Activated CD4-positive, alpha-beta T cell treated with anti-CD3 and anti-CD28 coated beads, Interleukin-2, amount 50 U/mL, for 24 hours (primary cell): ENCODE measurements at places on chromosomes 2 and 18.

DNA sequence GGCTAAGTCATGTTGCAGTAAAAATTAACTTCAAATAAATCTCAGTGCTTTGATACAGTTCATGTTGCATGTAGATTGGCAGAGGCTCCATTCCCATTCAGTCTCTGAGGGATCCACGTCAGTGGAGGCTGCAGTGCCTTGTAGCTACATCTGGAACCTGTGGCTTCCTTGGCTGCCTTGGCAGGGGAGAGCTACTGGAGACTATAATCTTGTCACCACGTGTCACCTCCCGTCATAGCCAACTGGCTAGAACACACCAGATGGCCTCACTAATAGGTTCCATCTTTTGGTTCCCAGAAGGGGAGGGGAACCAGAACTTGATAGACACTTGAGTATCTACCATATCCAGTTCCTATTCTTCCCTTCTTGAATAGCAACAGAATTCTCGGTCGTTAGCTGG, 28.4 kb downstream of the E2F6 start:
- DNase-seq, result no peak

DNA sequence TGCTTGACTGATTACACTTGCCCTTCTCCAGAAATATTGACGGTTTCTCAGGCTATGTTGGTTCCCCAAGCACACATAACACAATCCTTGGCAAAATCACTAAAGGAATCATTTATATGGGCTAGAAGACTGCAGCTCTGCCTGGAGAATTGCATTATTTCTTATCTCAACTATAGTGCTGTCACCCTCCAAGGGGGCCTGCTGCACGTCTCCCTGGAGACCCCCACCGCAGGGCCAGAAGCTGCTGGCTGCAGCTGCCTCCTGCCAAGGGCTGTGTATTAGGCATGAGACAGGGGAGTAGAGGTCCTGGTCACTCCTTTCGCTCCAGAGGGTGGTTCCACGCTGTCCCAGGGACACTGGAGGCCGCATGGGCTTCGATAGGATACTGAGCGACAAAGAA, 76.6 kb downstream of the LRRC30 start:
- DNase-seq, result no peak

DNA sequence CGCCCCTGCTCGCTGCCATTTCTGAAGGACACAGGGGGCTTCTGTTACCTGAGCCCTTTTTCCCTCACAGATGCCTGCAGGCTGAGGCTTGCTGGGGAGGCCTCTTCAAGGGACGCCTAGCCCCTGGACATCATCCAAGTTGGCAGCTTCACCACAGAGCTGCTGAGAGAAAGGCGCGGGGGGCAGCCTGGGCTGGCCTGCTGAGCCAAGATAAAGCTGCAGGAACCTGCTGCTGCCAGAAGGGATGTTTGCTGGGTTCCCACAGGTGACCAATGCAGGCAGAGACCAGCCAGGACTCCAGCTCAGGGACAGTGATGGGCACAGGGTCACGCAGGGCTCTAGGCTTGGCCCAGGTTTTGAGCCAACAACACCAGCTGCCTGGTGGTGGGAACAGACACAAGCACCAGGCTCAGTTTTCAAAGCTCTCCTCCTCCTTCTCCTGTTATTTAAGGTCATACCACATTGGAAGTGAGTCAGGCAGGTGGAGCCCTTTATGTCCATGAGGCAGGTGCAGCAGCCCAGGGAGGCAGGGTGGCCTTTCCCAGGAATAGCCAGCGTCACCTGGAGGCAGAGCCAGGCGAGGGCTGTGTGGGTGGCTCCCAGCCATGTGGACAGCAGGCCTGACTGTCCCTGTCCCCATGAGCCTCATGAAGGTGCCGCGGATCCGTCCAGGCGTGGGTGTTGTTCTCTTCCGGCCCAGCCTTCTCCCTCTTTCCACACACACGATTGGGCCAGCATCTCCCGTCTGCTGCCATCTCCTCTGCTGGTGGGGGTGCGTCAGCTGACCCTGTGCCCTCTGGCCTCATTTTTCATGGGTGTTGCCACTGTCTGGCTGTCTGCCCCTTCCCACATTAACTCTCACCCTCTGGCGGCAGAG, 515.5 kb upstream of the MYT1L start:
- DNase-seq, result no peak

DNA sequence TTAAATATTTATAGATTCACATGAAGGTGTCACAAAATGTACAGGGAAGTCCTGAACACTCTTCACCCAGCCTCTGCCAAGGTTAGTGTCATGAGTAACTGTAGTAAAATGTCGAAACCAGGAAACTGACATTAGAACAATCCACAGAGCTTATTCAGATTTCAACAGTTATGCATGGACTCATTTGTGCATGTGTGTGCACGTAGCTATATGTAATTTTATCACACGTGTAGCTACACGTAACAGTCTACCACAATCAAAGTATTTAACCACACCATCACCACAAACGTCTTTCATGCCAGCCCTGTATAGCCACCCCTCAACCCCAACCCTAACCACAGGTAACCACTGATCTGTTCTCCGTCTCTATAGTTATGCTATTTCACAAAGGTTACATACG, 211.7 kb upstream of the REV1 start:
- no peak for DNase-seq

DNA sequence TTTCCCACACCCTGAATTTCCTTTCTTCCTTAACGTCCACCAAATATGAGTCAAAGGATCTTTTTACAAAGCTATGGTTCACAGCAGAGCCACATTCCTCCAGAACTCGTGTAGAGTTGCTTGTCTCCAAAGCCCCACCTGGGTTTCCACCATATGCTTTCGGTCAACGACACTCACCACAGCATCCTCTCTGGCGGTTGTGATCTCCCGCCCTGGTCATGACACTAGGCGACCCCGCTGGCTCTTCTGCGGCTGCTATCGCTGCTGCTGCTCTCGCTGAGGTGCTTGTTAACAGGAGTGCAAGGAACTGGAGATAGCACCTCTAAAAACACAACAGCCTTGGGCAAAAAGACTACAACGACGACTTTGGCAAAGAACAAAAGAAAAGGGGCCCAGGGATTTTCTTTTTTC, 340 bp downstream of the SLC40A1 start:
- peak; percentile 10 for DNase-seq

- DNase-seq, result no peak
These were observed 158.9 kb downstream of the SEPTIN10 start for GRCh38 chr2:109454765-109455394.

- no peak for DNase-seq
These were observed 53.6 kb downstream of the HK2 start for GRCh38 chr2:74887445-74887951.

DNA sequence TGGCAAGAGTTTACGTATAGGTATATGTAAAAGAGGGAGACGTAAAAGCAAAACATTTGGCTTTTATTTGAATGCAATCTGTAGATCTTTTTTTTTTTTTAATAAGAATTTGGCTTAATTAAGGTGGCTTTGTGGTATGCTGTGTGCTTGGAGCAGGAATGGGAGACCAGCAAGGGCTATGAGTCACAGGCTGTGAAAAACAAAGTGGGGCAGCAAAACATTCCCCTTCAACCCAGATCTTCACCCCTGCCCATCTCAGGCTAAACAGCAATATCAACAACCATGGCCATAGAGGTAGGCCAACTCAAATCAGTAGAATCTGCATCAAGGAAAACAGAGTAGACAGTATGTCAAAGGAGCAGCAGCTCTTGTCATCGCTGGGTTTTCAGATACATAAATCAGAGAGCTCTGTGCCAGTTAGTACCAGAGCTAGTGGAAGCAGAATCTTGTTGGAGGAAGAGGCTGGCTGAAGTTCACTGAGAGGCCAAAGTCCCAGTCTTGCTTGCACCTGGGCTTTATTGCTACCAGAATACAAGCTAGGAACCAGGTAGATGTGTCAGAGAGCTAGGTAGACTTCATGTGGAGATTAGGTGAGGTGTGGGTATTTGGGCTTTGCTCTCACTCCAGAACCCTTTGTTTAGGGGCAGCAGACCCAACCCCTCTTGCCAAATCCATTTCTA, 191.5 kb upstream of the FANCL start:
- DNase-seq, result no peak

DNA sequence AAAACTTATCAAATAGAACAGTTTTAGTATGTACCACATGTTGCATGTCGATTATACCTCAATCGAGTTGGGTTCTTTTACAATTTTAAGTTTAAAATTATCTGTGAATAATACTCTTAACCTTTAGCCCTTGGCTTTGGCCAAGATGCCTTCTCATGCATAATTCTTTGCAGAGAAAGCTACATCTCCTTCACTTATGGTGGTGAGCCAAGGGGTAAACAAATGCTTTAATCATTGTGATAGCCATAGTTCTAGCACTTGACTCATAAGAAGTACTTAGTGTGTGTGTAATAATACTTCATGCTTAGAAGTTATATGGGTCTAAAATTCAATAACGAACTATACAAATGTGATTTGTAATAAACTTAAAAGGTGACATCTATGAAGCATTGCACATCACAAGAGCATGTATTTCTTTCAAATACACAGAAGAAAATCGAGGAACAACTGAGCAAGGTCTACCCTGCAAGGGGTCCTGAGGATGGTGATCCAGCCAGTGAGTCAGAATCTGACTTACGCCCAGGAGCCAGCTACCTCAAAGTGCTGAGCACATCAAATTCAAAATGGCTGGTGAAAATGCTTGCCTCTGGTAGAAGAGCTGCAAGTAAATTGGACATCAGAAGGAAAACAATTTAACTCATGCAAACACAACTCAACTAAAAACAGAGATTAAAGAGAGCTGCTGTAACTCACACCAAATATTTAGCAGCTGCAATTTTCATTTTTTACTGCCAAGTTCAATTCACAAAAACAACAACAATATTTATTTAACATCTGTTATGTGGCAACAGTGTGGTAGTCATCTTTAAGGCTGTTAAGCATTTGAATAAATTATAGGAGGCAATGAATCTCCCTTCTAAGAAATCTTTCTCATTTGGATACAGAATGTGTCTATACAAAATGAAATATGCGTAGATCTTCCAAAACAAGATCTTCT, 23.8 kb upstream of the TTC39C start:
- no peak for DNase-seq

DNA sequence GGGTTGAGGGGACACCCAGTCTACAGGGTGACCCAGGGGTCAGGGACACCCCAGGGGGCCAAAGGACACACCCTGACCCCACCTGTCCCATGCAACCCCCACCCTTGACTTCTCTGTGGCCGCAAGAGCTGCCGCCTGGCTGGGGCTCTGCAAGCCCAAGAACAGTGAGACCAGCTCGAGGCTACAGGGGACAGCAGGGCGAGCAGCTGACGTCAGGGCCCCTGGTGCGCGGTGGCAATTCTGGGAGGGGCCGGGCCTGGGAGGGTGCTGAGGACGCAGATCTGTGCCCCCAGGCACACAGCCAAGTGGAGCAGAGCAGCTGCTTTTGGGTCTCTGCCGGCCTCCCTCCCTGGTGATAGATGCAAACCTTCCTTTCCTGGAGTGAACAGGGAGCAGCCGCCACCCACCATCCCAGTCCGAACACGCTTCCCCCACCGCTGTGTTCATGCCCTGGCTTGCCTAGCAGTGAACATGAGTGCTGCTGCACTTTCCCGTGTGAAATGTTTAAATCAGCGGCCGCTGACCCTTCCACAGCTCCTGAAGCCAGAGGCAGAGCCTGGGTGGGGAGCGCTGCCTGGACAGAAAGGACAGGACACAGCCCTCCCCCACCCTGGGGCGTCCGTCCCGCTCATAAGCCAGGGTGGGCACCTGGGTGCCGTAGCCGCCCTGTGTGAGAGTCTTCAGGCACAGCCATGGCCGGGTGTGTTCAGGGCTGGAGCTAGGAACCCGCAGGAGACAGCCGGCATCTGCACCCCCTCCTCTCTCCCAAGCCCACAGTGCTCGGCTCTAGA, 46.9 kb downstream of the SLC66A2 start:
- DNase-seq, result no peak

DNA sequence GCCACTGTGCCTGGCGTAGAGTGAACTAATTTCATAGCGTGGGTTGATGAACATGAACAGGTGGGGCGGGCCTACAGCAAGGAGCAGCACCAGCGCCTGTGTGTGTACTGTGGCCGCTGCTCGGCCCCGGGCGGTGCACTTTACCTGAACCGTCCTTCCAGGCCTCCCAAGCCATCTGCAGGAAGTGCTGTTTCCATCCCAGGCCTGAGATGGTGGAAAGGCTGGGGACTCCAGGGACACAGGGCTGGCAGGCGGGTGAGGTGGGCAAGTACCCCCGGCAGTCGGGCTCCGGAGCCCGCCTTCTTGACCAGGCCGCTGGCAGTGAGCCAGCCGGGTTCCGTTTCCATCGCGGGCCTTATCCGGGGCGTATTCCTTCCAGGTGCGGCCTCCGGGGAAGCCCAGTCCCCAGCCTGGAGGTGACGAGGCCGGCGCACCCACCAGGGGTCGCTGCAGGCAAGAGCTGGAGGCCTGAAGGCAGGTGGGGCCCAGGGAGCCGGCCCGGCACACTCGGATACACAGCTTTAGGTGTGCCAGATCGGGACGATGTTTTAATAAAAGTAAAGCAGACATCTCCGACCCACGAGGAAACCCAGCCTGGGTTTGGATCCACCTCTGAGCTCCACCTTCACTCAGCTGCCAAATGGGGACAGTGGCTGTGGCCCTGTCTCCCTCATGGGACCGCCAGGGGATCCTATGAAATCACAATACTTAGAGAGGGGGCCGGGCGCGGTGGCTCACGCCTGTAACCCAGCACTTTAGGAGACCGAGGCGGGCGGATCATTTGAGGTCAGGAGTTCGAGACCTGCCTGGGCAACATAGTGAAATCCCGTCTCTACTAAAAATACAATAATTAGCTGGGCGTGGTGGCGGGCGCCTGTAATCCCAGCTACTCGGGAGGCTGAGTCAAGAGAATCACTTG, 22.7 kb upstream of the PDIA6 start:
- peak; percentile 67 for DNase-seq

- DNase-seq, result no peak
These were observed 388.3 kb downstream of the TNS1 start for GRCh38 chr2:217614498-217614897.

GRCh38 chr18:79928563-79928960, 22.9 kb downstream of the SLC66A2 start:
- DNase-seq, result no peak

GRCh38 chr2:43220229-43220751, 6.1 kb downstream of the ZFP36L2 start:
- DNase-seq, result no peak

DNA sequence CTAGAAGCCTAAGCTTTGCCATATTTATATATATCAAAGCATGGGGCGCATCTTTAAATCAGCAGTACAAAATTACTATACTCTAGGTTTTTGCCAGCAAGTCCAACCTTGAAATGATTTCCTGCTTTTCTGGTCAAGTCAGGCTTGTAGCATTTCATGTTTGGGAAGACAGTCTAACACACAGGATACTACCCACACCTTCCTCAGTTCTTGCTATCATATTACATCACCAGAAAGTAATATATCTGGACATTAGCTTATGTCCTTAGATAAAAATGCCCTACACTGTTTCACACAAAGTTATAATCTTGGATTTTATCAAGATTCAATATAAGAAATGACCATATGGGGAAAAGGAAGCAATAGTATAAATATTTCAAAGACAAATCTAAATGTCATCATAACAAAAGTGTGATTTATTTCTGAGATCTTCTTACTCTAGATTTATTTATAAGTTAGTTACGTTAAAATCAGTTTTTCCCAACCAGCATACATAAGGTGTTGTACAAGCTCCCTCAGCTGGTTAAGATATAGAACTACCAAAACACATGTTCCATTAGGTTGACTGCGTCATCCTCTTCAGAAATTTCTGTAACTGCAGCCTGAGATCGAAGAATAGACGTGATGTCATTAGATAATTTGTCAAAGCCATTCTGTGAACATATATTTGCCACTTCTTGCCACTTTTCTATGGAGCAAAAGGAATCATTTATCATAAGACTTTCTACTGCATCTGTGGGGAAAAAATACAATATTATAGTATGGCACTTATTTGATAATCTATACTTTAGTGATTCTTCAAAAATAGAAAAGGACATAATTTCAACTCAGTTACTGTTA, 56.6 kb downstream of the CLHC1 start:
- no peak for DNase-seq
